ENCODE measurements at places on chromosomes 1 and 21.

DNA sequence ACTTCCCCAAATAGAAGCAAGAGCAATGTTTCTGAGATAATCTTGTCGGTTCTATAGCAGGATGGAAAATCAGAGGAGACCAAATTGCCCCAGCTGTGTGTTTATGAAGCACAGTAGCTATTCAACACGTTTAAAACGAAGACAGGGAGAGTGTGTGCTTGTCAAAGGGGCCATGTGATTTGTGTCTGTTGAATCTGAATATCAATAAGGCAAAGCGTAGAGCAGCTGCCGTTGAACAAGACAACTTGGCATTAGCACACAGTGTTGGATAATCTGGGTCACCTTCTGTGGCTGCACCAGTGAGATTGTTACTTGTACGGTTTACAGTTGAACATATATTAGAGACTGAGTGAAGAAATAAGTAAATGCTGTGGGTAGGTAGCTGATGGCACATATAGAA lies 1.0 kb downstream of the CRB1 start:
- no peak for DNase-seq

GRCh38 chr1:54397980-54398379 lies 8.2 kb downstream of the SSBP3 start:
- no peak for DNase-seq

DNA sequence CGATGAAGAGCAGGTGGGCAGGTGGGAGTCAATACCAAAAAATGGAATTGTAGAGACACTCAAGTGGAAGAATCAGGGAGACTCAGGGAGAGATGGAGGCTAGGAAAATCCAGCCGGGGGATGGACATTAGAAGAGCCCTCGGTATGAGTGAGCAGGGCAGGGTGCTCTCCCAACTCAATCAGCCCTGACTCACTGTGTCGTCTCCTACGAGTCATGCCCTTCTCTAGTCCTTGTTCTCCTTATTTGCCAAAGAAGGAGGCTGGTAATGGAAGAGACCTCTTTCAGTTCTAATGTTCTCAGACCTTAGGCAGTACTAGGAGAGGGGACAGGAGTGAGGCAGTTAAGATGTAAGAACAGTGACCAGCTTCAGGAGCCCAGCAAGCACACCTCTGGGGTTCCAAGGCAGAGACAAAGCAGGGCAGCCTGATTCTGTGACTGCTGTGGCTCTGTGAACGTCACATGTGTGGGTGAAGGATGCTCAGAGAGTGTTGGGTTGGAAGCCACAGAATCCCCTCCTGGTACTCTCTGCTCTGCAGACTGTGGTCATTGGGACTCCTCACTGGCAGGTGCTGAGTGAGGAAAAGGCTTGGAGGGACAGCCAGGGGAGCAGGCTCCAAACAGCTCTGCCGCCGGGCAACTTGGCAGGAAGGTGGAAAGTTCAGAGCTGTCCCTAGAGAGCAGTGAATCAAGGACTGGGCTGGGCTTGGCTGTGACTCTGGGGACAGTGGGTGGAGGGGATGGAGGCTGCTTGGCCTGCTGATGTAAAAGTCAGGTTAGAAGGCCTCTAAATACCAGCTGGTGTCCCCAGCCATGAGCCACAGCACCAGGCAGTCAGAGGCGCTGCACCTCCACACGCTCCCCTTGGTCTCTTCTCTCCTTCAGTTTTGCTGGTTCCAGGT lies 11.1 kb upstream of the GJA5 start:
- DNase-seq: no peak

GRCh38 chr1:85228972-85229371 lies 28.2 kb upstream of the SYDE2 start:
- no peak for DNase-seq

DNA sequence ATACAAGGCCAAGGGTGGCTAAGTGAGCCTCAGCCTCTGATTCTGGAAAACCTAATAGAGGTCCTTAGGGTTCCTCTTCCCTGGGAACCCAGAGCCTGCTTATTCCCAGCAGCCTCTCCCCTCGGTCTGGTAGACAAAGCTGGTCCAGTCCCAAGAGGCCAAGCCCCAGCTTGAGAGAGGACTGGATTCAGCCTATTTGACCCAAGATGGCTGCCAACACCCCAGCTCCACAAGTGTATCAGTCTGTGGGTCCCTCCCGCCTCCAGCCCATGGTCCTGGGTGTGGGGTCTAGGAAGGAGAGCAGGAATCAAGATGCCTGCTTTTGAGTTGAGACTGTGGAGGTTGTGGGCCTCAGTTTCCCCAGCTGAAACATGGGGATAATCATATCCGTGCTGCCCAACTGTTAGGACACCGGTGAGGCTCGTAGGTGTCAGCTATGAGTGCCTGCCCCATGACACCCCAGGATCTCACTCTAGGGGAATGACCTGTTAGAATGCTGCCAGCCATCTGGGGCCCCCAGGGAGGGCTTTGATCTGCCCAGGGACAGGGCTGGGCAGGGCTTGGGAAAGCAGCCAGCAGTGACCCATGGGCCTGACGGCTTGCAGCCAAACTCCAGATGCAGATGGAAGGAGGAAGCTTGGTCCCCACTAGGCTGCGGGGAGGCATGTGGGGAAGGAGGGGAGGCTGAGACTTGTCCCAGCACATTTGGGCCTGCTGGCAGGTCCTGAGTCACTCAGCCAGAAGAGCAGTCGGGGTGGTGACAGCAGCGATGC lies 45.4 kb downstream of the NUAK2 start:
- no peak for DNase-seq

DNA sequence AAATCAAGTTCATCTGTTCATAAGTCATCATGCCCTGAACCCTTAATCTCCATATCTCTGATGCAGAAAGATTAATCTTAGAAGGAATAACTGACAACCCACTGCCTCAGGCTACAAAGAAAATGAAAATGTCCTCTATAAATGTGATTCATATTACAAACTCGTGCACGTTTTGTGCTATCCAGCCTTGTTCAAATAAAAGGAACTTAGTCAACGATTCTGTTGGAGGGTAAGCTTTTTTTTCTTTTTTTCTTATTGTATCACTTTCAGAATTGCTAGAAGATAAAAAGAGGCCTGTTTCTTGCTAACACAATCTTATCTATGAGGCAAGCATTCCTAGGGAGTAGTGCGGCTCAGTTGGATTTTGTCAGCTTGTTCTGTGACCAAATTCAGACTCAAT lies 228.4 kb downstream of the TM2D1 start:
- DNase-seq: no peak

GRCh38 chr1:227577500-227577899 lies 14.1 kb downstream of the ZNF678 start:
- no peak for DNase-seq

DNA sequence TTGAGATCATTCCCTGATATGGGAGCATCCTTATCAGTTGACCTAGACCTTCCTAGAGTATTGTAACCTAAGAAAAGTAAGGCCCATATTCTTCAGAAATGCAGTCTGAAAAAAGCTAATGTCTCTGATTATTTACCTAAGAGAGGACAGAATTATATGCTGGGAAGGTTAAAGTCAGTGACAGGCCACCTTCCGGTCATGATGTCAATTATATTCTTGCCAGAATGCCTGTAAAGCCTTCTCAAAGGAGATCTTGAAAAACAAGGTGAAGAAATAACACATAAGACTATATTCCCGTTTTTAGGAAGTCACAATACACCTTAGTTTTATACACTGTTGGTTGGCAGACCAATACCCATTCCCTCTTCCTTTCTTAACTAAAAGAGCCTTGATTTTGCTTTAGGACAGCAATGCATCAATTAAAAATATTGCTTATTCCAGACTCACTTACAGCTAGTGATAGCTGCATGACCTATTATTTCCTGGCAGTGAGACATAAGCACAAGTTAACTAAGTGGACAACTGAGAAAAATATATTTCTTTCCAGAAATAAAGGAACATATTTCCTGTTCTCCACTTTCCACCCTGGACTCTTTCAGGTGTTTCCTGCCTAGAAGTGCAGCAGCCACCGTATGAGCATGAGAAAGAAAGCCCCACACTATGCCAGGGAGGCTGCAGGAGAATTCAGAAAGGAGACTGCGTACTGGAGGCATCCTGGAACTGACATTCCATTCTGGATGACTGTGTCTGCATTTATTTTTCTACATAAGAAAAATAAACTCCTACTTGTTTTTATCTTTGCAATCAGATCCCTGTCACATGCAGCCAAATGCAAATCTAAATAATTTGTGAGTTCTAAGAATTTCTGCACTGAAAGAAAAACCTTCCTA lies 332.9 kb upstream of the PTBP2 start:
- no peak for DNase-seq

- DNase-seq: no peak
Measured at GRCh38 chr1:58968360-58968952, 184.6 kb upstream of the JUN start.

DNA sequence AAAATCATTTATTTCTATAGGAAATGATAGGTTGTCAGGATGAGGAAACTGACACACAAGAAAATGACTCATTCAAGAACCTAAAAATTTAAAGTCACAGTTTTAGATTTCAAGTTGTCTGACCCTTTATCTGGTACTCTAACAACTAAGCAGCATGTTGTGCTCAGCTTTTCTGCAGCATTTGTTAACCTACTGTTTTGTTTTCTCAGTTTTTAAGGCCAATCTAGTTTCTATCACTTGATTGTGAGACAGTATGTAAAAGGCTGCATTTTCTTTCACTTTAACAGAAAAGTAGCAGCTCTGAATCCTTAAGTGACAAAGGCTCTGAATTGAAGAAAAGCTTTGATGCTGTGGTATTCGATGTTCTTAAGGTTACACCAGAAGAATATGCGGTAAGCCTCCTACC lies 59.1 kb downstream of the RALGPS2 start:
- no peak for DNase-seq

DNA sequence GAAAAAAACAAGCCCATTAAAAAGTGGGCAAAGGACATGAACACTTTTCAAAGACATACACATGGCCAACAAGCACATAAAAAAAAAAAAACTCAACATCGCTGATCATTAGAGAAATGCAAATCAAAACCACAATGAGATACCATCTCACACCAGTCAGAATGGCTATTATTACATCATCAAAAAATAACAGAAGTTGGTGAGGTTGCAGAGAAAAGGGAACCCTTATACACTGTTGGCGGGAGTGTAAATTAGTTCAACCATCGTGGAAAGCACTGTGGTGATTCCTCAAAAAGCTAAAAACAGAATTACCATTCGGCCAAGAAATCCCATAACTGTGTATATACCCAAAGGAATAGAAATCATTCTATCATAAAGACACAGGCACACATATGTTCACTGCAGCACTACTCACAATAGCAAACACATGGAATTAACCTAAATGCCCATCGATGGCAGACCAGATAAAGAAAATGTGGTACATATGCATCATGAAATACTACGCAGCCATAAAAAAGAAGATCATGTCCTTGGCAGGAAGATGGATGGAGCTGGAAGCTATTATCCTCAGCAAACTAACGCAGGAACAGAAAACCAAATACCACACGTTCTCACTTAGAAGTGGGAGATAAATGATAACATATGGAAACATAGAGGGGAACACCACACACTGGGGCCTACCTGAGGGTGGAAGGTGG lies 70.1 kb downstream of the INTS7 start:
- DNase-seq: no peak

DNA sequence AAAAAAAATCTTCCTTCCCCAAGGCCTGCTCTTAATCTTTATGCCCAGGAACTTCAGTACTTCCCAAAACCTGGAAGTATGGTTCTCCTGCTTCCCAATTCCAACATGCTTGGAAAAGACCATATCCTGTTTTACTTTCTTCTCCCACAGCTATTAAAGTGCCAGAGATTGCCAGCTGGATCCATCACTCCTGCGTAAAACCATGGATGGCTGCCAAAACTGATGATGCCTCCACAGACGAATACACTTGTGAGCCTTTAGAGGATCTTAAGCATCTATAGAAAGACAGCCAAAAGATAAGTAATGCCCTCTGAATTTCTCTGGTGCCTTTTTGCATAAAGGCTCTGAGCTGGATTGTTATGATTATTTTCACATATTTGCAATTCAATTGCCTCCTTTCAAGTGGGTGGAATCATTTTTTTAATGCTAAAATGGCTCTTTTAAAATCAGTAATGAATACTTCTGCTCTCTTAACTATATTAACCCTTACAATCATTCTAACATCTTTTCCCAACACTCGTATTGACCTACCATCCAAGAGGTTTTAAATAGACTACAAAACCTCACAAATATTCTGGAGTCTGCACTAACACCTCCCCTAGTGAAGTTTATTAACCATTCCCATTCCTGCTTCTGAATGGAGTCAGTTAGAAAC lies 1807.8 kb downstream of the BRINP3 start:
- DNase-seq: no peak

DNA sequence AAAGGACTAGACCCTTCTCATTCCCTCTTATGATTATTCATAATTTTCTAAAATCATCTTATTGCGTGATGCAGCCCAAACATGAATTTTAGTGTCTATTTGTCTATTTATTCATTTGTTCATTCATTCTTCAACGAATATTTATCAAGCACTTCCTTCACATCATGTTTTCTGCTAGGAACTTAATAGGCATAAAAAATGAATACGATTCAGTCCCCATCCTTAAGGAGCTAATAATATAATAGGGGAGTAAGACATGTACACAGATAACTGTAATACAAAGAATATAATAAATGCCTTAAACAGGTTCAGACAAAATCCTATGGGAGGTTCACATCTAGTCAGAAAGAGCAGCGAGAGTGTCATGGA lies 20.2 kb downstream of the BCL9 start:
- no peak for DNase-seq

DNA sequence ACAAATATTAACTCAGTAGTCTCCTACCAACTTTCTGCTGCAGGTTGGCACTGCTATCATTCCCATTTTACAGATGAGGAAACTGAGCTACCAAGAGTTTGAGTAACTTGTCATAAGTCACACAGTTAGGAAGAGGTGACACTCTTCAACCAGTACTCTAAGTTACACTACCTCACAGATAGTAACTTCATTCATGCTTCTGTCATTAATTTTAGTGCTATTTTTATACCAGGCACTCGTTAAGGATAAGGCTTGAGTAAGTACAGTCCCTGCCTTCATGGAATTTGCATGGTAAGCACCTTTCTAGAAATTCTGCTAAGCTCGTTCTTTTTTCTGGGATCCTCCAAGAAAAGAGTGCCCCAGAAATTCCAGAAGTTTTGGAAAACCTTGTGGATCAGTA lies 78.7 kb downstream of the ZP4 start:
- DNase-seq: no peak

- DNase-seq: no peak
Measured at GRCh38 chr1:74775735-74776134, 42.8 kb downstream of the TYW3 start.

GRCh38 chr1:245802941-245803665 lies 648.3 kb downstream of the KIF26B start:
- DNase-seq: no peak

- no peak for DNase-seq
Measured at GRCh38 chr21:39121600-39122355, 61.5 kb downstream of the PSMG1 start.

- no peak for DNase-seq
Measured at GRCh38 chr1:29793653-29794348, 557.5 kb downstream of the PTPRU start.

- peak; percentile 68 for DNase-seq
Measured at GRCh38 chr21:35026617-35027562, 22.2 kb downstream of the RUNX1 start.
